ENCODE measurements at places on chromosomes 4 and X.

DNA sequence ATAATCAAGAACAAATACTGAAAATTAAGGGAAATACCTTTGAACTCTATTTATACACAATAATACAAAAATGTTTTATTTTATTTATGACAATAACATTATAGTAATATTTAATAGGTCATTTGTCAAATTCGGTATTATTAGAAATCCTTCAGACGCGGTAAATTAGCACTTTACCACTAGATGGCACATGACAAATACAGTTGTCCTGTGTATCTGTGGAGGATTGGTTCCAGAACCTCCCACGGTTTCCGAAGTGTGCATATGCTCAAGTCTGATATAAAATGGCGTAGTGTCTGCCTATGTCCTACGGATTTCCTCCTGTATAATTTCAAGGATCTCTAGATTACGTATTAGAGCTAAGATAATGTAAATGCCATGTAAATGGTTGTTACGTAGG, 8.1 kb upstream of the LINC00632 start:
- DNase-seq = no peak

- DNase-seq = no peak
Measured at GRCh38 chr4:151798678-151799416, 38.0 kb upstream of the GATB start.

GRCh38 chr4:16117164-16117563, 33.3 kb upstream of the PROM1 start:
- DNase-seq = no peak

DNA sequence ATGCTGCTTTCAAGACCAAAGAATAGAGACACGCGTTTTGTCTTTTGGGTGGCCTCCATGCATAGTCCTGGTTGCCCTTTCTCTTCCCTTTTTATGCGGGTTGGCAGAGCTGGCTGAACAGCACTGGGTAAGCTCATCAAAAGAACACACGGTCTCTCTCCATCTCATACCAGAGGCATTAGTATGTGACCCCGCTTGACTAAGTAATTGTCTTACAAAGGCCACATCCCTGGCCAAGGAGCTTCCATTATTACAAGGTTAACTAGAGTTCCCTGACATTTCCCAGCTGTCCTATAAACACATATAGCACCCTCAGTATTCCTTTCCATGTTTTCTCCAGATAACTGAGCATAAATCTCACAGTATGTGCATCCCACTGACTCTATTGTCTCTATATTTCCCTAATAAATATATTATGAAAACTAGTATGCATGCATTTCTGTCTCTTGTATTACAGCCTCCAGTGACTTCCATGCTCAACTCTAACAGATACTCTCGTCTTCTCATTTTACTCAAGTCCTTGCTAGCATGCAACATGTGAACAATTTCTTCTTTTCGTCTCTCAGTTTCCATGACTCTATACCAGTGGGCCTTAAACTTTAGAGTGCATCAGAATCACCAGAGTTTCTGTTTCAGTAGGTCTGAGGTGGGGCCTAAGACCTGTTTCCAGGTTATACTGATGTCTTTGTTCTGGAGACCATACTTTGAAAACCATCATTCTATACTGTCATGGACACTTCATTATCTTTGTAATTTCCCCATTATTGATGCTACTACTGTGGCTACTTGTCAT, 247.7 kb upstream of the ARSJ start:
- DNase-seq = no peak

DNA sequence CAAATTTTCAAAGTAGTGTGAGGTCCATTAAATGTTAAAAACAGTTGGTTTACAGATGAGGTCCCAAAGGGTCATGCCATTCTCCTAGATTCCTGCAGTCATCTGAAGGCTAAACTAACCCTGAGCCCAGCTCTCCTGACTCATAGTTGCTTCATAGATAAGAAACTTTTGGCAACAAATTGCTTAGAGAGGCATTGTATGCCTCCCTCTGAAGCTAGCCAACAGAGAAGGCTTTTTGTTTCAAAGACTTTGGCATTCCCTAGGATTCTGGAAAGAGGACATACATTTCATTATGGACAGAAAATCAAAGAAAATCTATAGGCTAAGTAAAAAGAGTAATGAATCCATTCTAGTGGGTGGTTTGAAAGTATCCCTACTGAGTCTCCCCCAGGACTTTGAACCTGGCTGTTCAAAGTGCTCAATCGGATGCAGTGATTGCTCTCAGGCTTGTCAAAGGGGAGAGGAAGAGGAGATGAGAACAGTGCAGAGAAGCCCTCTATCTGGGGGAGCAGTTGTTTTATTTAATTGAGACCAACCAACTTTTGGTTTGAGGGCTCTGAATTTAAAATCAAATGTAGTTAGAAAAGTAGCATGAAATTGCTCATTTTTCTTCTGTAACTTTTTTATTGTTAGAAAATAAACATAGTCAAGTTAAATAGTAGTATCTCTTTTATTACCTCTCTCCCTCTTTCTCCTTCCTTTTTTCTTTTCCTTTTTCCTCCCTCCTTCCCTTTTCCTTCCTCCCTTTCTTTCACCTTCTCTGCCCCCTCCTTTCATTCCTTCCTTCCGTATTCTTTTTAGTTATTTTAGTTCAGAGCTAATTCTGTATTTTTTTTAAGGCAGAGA, 72.3 kb upstream of the ZNF518B start:
- DNase-seq = peak; percentile 47

- no peak for DNase-seq
Measured at GRCh38 chrX:74449937-74450330, 28.6 kb downstream of the SLC16A2 start.

DNA sequence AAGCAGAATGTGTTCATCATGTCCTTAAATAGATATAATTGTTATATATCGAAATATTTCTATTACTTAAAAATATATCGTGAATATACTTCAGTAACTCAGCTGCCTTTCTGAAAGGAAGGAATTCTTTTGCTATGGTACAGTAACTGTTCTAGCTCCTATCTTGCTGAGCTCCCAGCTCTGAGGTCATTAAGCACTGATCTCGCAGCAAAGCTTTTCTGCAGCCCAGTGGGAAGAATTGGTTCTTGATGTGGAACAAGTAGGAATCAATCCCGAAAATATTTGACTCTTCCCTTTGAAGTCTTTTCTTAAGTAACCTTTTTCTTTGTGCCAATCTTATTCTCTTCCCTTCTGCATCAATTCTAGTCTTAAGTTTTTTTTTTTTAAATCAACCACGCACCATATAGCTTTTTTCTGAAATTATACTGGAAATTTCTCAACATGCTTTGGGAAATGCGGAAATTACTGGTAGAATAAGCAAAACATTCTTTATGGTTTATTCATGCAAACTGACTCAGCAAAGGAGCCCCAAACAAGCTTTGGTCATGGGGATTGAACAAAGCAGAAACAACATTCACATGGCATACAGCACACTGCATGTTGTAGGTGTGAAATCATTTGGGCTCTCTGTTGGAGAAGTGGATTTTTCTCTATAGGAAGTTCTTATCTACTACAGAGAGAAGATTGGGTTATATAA, 428.9 kb upstream of the GNPDA2 start:
- DNase-seq = no peak

- no peak for DNase-seq
Measured at GRCh38 chrX:40056420-40056819, 41.3 kb downstream of the BCOR start.

DNA sequence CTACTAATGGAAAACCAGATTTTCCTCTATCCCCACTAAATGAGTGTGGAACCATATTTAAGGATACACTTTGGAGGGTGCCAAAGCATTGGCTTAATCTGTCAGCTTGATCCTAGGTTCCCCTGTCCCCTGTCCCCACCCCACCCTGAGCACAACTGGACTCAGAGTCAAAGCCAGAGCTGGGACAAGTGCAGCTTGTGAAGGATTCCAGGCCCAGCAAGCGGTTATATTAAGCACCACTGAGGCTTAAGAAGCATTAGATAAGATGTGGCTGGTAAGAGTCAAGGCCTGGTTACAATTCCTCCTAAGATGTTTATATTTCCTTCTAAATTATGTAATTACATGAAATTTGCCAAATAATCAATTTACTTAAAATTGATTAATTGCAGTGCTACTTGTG, 350.0 kb upstream of the GATB start:
- DNase-seq = no peak

- no peak for DNase-seq
Measured at GRCh38 chr4:113411496-113411938, 350.0 kb downstream of the CAMK2D start.

Measured in glomerular endothelial cell (primary cell).